ENCODE measurements at places on chromosomes 2 and 18. TPM values are rescaled to one million over a fixed set of nuclear protein-coding genes. Genes with fewer than 3 reads are reported as not detected.

PLEKHA3 gene
- total RNA-seq: 16.7 TPM

CYP26B1 gene
- 3.9 TPM for total RNA-seq

GRHL1 gene
- total RNA-seq: 9.3 TPM

CNTNAP5 gene
- not detected for total RNA-seq

KLHL29 gene
- total RNA-seq: 3.1 TPM

INPP5D gene
- 0.26 TPM for total RNA-seq

SP140 gene
- total RNA-seq: 1.7 TPM

SALL3 gene
- not detected for total RNA-seq

ARHGAP28 gene
- total RNA-seq: 10.0 TPM

DNA sequence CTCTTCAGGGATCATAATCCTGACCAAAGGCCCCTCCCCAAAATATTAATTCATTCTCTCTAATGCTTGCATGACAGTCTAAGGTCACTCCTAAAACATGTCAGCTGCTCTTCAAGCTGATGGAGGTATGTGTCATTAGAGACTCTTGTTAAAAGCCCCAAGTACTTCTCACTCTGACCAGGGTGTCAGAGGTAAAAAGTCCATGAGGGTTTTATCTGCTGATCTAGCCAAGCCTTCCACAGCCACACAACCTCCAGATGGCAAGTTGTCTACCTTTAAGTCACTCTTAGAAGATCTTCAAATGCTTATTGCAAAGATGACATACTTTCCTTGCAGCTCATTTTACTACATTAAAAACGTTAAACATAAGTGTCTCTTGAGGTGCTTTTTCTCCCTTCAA lies 83.6 kb upstream of the ETAA1 start:
- no peak for DNase-seq

DNA sequence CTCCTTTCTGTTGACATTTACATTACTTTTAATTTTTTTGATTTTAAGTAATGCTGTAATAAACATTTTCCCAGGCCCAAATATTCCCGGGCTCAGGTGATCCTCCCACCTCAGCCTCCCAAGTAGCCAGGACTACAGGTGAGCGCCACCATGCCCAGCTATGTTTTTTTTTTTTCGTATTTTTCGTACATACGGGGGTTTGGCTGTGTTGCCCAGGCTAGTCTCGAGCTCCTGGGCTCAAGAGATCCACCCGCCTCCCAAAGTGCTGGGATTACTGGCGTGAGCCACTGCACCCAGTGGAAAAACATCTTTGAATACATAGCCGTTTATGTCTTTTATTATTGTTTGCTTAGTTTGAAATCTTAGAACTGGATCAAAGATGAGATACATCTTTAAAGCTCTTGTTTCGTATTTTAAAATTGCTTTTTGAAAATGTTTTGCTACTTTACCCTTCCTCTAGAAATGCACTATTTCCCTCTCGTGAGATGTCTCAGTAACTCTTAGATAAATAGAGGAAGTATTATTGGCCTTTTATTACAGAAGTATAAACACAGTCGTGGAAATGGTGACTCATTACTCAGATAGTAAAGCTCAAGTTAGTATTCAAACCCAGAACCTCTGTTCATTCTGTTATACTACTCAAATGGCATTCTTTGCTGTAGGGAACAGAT lies 2.4 kb downstream of the SMCHD1 start:
- DNase-seq: peak; percentile 89

- peak; percentile 12 for DNase-seq
Observed at GRCh38 chr18:49250816-49251388, 209.5 kb downstream of the DYM start.

DNA sequence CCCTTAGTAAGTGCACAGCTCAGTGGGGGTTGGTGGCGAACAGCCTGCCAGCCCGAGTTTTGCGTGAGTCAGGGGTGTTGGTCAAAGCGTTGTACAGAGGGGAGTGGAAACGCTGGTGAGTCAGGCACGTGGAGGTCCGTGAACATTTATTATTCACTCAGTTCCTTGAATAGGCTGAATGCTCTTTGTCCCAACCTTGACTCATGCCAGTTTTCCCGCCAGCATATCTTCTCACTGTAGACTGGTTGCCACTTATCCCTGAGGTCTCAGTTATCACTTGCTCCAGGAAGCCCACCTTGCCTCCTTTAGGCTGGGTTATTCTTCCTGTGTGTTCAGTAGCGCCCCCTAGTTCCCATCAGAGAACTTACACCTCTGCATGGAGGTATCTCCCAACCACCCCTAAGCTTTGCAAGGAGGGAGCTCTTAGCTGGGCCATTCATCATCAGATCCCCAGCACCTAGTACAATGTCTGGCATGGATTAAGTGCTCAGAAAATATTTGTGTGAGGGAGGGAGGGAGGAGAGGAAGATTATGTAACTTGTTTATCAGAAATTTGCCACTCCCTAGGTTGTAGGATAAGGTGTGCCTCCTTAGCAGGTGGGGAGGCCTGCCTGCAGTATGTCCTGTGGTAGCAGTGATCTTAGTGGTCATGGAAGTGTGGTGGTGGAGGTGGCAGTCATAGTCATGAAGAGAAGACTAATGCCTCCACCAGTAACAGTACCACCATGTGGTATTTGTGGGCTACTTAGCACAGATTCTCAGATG lies 72.1 kb downstream of the CABLES1 start:
- DNase-seq: peak; percentile 44

GRCh38 chr2:126657148-126657635 lies 1.2 kb downstream of the GYPC start:
- peak; percentile 4 for DNase-seq

- peak; percentile 85 for DNase-seq
Observed at GRCh38 chr2:14778015-14778414, 145.5 kb downstream of the LRATD1 start.

- no peak for DNase-seq
Observed at GRCh38 chr2:121955426-121955825, 200.0 kb downstream of the TSN start.

DNA sequence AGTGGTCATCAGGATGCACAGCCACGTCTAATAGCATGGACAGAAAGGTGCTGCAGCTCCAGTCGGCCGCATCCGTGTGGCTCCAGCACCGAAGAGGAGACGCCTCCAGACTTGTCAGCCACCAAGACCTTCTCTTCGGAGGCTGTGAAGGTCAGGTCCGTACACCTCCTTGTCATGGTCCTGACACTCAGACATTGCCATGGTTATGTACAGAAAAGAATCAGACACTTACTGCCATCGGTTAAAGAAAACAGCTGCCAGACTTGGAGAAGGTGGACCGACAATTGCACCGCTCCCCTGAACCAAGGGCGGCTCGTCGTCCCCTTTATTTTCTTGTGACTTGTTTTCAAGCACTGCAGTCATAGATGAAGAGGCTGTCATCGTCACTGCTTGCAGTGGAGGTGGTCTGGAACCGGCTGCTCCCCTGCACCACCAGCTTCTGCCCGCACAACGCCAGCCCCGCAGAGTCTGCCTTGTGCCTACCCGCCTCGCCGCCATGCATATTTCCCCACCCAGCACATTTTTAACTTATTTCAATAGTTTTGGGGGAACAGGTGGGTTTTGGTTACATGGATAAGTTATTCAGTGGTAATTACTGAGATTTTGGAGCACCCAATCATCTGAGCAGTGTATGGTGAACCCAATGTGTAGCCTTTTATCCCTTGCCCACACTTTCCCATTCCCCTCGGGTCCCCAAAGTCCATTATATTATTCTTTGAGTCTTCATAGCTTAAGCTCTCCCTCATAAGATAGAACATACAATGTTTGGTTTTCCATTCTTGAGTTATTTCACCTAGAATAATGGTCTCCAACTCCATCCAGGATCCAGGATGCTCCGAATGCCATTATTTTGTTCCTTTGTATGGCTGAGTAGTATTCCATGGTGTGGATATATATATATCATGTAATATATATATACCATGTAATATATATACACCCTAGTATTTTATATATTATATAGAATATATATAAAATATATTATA lies 18.1 kb downstream of the FBXO48 start:
- no peak for DNase-seq

DNA sequence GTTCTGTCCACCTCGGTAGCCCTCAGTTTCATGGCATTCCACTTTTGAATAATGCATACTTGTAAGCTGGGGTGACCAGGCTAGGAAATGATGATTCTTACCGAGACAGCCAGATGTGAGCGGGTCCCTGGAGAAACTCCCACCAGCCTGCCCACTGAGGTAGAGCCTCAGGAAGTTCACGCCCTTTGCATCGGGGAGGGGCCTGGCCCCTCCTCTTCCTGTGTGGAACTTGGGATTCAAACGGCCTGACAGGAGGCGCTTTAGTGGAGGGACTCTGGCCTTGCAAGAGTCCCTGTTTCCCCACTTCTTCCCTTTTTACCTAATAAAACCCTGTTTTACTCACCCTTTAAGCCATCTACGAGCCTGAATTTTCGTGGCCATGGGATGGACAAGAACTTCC lies 44.6 kb downstream of the MRO start:
- no peak for DNase-seq

DNA sequence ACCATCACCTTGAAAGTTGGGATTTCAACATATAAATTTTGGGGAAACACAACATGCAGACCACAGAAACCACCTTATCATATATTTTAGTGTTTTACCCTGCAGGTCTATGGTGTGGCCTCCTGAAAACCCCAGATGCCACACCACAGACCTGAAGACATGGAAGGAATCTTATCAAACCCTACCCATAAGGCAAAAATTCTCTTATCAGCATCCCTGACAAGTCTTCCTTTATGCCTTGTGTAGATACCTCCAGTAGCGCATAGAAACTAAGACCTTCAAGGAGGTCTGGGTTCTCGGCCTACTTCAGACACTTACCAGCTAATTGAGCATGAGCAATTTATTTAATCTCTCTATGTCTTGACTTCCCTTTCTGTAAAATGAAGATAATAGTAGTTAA lies 59.1 kb upstream of the SLC14A2 start:
- DNase-seq: no peak

DNA sequence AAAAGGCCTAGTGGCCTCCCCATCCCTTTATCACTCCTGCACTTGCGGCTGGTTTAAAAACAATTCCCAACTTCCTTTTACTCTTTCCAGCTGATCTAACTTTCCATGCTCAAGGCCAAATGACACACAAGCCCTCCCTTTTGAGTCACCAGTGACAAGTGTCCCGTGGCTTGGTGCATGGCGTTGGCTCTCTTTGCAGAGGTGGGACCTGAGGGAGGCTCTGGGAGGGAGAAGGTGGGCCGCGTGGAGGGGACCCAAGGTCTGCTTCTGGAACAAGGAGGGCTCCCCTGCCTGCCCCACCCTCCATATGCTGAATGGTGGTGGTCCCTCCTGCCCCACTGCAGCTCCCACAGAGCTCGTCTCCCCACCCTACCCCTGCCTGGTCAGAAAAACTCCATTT lies 30.8 kb upstream of the HPCAL1 start:
- peak; percentile 50 for DNase-seq

GRCh38 chr2:107529146-107529545 lies 297.5 kb upstream of the RGPD4 start:
- DNase-seq: peak; percentile 6

GRCh38 chr2:4828682-4829374 lies 863.4 kb upstream of the SOX11 start:
- DNase-seq: no peak
